ENCODE measurements at places on chromosomes 3 and 15.

- DNase-seq: no peak
Observed at GRCh38 chr3:44236485-44236908, 5.2 kb upstream of the TOPAZ1 start.

DNA sequence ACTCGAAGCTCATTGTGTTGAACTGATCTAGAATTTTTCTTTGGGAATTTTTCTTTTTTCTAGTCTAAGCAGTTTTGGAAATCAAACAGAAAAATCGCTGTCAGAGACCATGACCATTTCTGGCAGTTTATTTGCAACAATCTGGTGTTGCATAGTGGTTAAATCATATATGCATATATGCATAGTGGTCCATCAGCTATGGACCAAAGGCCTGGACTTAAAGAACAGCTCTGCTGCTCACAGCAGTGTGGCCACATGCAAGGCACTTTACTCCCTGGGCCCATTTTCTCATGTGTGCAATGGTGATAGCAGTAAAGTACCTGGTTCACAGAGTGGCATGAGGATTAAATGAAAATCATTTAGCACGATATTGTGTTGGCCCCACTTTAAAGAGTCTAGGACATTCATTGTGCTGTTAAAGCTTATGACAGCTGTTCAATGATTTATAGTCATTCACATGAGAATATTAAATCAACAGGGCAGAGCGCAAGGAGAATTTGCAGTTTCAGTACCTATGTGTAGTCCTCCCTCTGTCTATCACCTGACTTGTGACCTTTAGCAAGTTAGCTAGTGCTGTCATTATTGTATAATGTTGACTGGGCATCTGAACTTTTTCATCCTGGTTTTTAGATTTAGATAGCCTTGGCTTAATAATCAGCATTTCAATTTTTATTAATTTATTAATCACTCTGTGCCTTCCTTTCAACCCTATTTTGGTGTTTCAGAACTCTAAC lies 46.4 kb downstream of the BLM start:
- no peak for DNase-seq

GRCh38 chr3:93843981-93844380 lies 129.7 kb downstream of the PROS1 start:
- DNase-seq: peak; percentile 92

- peak; percentile 62 for DNase-seq
Observed at GRCh38 chr3:69439643-69440270, 53.9 kb upstream of the FRMD4B start.

DNA sequence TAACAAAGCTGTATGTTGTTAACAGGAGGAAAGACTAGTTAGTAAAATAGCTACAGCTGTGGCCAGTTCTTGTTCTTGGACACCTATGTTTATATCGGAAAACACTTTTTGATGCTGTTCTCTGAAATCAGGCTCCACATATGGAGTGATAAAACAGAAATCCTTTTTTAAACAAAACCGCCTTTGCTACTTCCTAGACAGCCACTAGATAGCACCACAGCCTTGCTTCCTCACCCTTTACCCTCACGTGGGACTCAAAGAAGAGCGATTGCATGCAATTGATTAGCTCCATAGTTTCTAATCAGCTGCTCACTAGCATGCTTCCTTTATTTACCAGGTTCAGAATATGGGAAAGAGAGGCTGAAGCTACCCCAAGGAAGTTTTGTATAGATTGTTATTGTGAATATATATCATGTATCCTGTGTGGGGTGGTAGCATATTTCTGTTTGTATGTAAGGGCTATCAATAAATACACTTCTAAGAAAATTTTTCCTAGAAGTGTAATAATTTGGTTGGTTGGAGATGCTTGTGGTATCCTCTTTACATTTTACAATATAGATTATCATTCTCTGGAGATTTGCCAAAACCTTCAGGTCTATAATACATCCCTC lies 4.3 kb upstream of the MTFMT start:
- DNase-seq: peak; percentile 79

DNA sequence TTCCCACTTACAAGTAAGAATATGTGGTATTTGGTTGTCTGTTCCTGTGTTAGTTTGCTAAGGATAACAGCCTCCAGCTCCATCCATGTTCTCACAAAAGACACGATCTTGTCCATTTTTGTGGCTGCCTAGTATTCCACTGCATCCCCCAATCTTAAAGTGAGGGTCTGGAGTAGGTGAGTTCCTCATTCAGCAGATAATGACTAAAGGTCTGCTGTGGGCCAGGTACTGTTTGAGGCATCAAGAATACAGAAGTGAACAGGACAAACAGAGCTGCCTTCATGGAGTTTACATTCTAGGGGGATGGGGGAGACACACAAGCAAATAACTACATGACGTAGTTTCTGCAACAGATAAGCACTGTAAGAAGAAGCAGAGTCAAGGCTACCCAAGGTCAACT lies 24.3 kb downstream of the MKRN2OS start:
- DNase-seq: no peak

DNA sequence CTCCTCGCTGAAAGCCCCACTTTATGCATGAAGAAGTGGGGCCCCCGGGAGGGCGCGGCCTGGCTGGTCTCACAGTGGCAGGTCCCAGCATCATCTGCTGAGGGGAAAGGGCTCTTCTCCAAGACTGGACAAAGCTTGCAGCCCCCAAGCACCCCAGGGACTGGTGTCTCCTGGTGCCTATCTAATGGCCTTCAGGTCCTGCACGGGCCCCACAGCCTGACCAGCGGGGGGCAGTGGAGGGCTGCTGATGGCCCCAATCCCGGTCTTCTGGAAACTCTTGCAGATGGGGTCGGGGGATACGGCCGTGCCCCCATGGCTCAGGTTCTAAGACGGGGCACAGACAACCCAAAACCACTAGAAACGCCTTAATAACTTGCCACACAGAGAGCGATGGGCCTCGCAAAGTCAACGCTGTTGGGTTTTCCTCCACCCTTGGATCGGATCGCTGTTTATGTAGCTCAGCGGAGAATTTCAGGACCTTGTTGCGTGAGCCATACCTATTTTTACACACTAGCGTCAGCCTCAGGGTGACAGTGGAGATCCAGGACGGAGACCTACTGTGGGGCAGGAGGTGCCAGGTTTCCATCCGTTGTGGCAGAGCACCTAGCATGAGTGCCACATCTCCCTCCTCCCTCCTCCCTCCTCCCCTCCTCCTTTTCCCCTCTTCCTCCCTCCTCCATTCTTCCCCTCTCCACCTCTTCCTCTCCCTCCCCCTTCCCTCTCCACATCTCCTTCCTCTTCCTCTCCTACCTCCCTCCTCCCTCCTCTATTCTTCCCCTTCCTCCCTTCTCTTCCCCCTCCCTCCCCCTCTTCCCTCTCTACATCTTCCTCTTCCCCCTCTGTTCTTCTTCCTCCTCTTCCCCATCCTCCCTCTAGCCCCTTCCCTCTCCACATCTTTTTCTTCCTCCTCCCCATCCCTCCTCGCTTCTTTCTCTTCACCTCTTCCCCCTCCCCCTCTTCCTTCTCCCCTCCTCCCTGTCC lies 79.3 kb upstream of the ALDH1L1 start:
- peak; percentile 60 for DNase-seq

DNA sequence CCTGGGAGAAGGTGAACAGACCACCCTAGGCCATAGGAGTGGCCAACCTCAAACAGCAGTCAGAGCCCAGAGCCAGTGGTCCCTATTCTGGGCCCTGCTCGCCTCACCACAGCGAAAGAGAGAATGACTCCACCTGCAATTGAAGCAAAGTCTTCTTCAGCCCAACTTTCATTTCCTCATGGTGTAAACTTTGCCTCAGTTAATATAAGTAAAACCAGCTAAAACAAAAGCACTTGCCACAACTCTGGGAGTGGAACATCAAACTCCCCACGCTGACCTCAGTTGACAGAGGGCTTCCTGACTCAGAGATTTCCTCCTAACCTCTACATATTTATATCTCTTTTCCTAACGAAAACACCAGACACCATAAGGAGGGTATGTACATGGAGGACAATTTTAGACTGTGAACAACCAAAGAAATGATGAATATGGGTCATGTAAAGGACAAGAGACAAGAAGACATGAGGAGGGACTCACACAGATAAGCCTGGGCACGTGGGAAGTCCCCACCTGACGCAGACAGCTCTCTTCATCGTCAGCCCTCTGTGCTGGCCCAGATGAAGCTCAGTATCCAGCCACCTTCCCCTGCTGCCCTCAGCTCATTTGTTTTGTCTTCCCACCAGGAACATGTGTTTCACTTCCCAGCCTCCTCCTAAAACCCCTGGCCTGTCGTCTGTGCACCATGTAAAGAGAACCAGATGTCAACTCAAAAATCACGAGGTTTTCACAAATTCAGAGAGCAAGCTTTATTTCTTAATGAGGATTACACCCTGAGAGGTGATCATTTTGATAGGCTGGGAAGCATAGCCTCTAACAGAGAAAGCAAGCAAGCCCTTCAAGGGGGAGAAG lies 140.9 kb downstream of the KCNMB2 start:
- DNase-seq: no peak

- no peak for DNase-seq
Observed at GRCh38 chr3:30107531-30107930, 498.9 kb upstream of the TGFBR2 start.

- DNase-seq: no peak
Observed at GRCh38 chr15:24901409-24901808, 53.4 kb upstream of the SNRPN start.

GRCh38 chr3:127040216-127040615 lies 57.3 kb downstream of the PLXNA1 start:
- no peak for DNase-seq

- DNase-seq: peak; percentile 87
Observed at GRCh38 chr3:99925584-99926230, 108.0 kb downstream of the CMSS1 start.

DNA sequence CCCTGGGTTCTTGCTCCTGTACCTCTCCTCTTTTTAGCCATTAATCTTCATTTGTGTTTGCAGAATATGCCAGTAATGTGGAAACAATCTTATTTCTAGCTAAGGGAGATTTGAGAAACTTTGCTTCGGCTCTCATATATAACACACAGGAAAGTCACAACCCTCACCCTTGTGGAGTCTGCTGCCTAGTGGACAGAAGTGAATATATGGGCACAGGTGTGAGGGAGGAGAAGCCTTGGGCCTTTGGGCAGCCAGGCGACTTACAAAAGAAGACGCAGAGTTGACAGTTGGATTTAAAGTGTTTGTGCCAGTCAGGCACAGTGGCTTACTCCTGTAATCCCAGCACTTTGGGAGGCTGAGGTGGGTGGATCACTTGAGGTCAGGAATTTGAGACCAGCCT lies 181.8 kb upstream of the TBL1XR1 start:
- DNase-seq: no peak

- no peak for DNase-seq
Observed at GRCh38 chr15:63483521-63484371, 20.6 kb upstream of the USP3 start.

- DNase-seq: no peak
Observed at GRCh38 chr15:33191591-33191990, 2.9 kb downstream of the FMN1 start.

GRCh38 chr3:102038477-102039142 lies 189.3 kb downstream of the NFKBIZ start:
- DNase-seq: no peak
